ENCODE measurements at places on chromosomes 16 and 17.
A peak's percentile ranks its signal among the peaks of the same experiment; 100 is the strongest.

- no peak for DNase-seq
These were observed 6.8 kb downstream of the DHX8 start for GRCh38 chr17:43490621-43491020.

DNA sequence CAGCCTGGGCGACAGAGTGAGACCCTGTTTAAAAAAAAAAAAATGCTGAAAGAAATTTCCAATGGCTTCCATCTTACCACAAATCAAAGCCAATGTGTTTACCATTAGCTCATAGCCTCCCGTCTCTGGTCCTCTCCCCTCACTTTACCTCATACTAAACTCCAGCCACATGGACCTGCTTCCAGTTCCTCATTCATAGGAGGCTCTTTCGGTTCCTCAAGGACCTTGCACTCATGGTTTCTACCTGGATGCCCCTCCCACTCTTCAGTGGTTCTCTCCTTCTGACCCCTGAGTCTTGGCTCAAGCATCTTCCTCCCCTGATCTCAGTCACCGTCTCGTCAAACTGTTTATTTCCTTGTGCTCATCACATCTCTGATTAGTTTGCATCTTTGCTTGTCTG, 3.8 kb upstream of the DEF8 start:
- no peak for DNase-seq

- DNase-seq: no peak
These were observed 2.7 kb upstream of the AP1G1 start for GRCh38 chr16:71811261-71811803.

DNA sequence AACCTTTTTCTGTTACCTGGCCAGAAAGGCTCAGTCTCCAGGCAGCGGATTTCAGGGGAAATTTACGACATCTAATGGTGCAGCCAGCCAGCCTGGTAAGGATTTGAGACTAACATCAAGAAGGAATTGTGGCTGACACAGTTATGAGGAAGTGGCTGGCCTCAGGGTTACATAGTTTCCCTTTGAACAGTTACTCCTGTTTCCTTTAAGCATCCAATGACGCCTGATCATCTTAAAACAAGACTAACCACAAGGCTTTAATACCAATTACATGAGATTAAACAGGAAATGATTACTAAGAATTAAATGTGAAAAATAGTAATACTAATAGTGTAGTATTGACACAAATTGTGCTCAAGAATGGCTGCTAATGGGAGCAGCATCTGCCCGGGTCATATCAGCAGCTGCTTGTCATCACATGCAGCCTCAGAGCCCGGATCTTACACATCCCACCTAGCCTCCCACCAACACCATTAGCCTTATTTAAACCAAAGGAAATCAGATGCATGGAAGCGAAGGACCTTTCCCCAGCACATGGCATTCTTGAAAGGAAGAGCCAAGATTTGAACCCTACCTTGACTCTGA, 431.8 kb downstream of the PMP22 start:
- peak; percentile 65 for DNase-seq

GRCh38 chr16:65318138-65318537, 196.3 kb upstream of the CDH11 start:
- no peak for DNase-seq

GRCh38 chr17:14784997-14785696, 480.0 kb downstream of the PMP22 start:
- DNase-seq: no peak

- DNase-seq: no peak
These were observed 352.6 kb downstream of the SEC14L1 start for GRCh38 chr17:77493238-77493820.

DNA sequence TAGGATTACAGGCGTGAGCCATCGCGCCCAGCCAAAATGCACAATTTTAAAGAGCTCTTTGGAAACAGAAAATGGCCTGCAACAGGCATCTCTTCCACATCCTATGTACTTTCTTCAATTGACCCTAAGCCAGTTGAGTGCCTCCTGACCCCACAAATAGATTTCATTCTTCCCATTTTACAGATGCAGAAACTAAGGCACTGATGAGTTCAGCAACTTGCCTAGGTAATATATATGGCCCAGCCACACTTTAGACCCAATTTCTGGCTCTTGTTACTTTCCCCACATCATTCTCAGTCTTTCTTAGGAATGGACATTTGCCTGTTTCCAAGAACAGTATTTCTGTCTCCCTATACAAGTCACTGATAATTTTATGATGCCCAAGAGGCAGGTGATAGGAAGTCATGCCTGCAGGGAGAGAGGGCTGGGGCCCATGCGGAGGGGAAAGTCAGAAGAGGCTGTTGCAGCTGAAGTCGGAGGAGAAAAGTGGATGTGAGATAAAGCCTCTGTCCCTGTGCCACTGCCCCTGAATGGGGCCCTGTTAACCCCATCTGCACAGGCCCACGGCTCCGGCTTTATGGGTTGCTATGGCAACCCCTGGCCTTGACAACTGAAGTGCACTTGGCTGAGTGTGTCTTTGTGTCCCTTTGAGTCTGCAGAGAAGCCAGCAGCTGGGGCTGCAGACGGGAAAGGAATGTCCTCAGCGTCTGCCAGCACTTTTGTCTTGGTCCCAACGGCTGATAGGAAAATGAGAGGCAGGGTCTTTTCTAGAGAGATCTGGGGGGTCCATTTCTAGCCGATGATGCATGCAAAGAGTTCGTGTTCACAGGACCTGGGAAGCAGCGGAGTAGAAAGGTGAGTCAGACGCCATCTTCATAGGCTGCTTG, 45.9 kb downstream of the ABAT start:
- no peak for DNase-seq

GRCh38 chr17:2262135-2262587, 41.4 kb downstream of the SMG6 start:
- DNase-seq: peak; percentile 73

DNA sequence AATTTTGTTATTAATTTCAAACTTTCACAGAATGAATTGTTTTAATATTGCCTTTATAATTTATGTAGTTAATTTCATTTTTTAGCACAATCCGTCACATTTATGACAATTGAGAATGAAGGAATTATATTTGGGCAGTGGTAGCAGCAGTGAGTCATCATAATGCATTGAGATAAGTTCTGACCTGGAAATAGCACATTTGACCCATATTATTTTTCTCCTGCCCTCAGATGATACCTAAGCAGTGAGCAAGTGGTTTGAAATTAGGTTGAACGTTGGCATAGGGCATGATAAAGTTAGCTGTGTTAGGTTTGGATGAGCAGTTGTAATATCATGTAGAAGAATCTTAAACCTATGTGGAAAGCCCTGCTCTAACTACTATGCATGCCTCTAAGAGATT, 1431.3 kb upstream of the CDH8 start:
- no peak for DNase-seq

DNA sequence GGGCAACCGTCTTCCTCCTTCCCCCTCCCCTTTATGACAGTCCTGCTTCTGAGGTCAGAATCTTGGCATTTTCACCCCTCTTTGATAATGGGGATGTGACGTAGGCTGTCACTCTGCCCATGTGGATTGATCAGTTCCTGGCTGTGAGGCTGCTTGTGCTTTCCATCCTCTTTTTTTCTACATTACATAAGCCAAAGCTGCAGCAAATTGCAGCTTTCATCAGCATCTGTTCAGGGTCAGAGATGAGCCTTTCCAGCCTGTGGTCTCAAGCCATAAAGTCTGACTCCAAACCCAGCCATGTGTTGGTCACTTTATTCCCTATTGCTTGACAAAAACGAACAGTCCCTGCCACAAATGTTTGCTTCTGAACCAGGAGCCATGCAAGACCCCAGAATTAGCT, 535.1 kb downstream of the CDH11 start:
- no peak for DNase-seq

GRCh38 chr17:76702076-76702475, 8.7 kb downstream of the MXRA7 start:
- DNase-seq: no peak

DNA sequence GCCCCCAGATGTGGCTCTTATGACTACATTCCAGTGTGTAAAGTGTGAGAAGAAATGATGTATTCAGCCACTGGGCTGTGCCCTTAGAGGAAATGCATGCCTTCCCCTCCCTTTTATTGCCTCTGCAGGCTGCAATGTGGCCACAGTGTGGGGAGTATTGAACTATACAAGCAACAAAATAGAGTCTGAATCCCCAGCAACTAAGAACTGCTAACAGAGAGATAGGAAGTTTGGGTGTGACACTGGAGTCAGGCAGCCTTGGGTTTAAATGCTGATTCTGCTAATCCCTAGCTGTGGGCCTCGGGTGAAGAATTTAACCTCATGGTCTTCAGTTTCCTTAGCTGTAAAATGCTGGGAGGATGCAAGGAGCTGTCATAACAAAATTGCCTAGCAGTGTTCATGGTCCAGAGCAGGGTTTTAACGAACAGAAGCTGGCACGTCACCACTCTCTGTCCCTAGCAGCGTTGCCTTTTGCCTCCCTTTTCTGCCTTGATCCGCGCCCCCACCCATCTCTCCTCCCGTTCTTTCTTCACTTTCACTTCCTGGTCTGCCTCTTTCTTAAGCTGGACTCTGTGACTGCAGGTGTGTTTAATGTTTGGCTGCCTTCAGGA, 50.3 kb downstream of the KPNA2 start:
- no peak for DNase-seq

GRCh38 chr16:53692146-53692545, 11.5 kb downstream of the RPGRIP1L start:
- DNase-seq: no peak

All from GM03348 (cell line).